Activated CD4-positive, alpha-beta T cell treated with anti-CD3 and anti-CD28 coated beads, Interleukin-2, amount 50 U/mL, for 48 hours (primary cell): ENCODE measurements at places on chromosomes 1 and 21.

DNA sequence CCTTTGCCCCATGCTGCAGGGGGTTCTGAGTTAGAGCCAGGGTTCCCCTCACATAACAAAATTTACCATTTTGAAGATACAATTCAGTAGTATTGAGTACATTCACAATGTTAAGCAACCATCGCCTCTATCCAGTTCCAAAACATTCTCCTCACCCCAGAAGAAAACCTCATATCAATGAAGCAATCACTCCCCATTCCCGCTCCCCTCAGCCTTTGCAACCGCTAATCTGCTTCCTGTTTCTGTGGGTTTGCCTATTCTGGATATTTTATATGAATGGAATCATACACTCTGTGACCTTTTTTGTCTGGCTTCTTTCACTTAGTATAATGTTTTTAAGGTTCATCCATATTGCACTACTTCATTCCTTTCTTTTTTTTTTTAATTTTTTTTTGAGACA is 32.9 kb downstream of the SERINC2 start:
- no peak for DNase-seq

DNA sequence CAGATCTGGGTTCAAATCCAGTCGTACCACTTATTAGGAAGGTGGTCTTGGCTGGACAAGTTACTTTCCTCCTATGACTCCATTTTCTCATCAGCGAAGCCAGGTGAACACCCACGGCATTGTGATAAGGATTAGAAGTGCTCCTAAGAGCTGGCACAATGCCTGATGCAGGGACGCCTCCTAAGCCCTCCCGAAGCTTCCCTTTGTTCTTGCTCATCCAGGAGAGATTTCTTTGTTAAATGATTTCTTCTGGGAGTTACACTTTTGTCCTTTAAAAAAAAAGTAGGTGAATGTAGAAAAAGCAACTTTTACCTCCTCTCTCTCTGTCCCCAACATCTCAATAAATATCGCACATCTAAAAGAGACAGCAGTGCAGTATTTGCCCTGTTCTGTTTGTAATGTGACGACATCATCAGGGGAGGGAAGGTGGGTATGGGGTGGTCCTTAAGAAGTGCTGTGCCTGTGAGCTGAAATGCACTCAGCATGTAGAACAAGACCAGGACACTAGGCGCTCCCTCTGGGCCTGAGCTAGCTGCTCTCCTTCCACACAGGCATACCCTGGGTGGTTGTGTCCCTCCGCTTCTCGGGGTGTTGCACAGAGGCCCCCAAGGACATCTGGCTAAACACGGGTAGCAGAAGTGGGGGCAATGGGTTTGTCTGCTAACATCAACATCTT is 43.9 kb downstream of the SUSD4 start:
- no peak for DNase-seq

- DNase-seq: no peak
Measured at GRCh38 chr1:174131032-174131638, 28.2 kb upstream of the RABGAP1L start.

GRCh38 chr1:196091397-196092135 is 516.7 kb downstream of the KCNT2 start:
- DNase-seq: no peak

GRCh38 chr1:29162025-29162424 is 19.7 kb downstream of the SRSF4 start:
- DNase-seq: no peak

GRCh38 chr1:3904006-3904842 is 4.2 kb upstream of the C1orf174 start:
- DNase-seq: no peak

GRCh38 chr1:54380290-54380882 is 25.8 kb downstream of the SSBP3 start:
- no peak for DNase-seq

- no peak for DNase-seq
Measured at GRCh38 chr21:25568246-25568645, 39.0 kb downstream of the MRPL39 start.

DNA sequence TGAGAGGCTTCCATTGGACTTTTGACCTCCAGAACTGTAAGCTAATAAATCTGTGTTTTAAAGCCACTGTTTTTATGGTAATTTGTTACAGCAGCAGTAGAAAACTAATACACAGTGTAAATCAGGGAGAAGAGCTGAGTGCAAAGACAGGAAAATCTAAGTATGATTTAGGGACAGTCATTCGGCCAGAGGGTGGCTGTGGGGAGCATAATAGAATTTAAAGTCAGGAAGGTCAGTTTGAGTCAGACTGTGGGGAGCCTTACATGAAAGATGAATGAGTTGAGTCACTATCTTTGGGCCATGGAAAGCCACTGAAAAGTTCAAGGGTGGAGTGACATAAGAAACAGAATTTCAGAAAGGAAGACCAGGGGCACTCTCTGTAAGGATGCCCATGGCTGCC is 52.4 kb upstream of the SSX2IP start:
- no peak for DNase-seq

GRCh38 chr1:227889863-227890405 is 57.8 kb downstream of the WNT9A start:
- DNase-seq: no peak

DNA sequence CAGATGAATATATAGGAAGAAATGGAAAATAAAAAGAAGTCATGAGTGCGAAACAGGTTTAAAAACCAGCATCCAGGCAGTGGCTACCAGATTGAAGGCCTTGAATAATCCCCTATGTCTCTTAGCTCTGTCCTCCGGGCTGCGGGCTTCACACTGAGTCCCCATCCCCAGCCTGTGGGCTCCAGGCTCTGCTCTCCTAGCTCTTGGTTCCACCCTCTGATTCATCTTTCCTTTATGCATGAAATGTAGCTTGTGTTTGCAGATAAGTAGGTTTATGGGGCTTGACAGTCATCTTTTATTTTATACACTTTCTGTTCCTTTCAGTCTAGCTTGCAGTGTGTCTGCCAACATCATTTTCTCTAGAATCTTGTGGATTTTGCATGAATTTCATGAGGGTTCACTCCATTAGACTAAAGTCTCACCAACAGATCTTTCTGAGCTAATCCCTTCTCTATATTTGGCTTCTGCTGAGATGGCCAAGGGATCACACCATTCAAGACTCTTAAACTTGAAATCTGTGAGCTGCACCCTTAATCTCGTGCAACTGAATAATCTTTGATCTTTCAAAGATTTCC is 174.5 kb downstream of the PLPPR4 start:
- no peak for DNase-seq

- peak; percentile 6 for DNase-seq
Measured at GRCh38 chr1:113146242-113147072, 73.5 kb downstream of the LRIG2 start.

- DNase-seq: no peak
Measured at GRCh38 chr1:1080122-1080757, 6.1 kb upstream of the RNF223 start.

DNA sequence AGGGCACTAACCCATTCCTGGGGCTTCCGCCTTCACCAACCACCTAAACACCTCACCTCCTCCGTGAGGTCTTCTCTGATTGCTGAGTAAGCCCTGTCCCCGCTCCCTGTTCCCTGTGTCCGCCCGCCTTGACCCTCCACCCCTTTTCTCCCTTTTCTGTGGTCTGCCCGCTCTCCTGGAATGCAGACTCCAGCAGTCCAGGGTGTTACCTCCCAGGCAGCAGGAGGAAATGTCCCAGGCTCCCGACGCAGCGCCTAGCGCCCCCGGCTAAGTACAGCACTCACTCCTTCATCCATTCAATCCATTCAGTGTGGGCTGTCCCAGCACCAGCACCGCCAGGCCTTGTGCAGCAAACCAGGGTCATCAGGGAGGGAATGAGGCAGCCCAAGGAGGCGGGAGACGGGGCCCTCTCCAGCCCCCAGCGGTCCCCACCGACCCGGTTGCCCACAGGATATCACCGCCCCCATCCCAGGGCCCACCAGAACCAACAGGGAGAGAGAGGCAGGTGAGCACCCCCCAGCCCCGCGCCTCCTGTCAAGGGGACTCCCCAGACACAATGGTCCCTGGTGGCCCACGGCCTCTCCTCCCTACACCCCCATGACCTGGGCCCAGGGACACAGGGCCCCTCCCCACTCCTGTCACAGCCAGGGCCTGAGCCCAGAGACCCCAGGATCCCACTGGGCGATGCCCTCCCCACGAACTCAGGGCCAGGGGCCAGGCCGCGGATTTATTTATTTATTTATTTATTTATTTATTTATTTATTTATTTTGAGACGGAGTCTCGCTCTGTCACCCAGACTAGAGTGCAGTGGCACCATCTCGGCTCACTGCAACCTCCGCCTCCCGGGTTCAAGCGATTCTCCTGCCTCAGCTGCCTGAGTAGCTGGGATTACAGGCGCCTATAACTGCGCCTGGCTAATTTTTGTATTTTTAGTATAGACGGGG is 10.2 kb downstream of the TNFRSF14 start:
- no peak for DNase-seq

DNA sequence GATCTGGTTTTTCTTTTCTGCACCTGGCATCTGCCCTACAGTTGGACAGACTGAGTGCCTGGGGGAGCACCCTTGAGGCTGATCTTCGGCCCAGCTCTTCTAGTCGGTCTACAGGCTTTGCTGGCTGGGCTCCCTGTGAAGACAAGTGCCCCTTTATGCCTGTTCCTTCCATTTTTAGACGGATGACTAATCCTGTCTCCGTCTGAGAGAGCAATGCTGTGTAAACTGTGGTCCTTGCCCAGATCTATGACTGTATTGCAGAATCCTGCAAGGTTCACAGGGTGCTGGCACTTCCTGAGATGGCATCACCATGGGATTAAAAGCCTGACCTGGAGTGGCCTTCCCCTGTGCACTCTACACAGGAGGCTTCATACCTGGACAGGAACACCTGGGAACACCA is 47.6 kb upstream of the SAMD13 start:
- no peak for DNase-seq

DNA sequence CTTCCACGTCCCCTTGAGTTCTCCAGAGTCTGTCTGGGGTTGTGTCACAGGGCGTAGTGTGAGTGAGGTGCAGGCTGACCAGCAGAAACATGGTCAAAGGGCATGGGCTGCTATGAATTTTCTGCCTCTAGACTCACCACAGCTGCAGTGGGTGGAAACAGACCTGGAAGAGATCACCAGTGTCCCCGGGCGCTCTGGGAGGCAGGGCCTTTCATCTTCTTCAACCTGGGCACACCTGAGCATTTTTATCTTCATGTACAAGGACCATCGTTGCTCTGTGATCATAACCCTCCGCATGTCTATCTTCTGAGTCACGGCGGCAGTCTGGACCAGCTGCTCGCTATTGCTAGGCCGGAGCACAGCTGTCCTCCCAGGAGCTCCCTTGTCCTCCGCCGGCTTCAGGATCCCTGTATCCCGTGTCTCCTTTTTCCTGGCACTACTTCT is 29.6 kb downstream of the DEGS1 start:
- no peak for DNase-seq

- no peak for DNase-seq
Measured at GRCh38 chr1:3074297-3074741, 5.3 kb downstream of the PRDM16 start.

GRCh38 chr1:218852527-218852926 is 321.2 kb upstream of the LYPLAL1 start:
- no peak for DNase-seq

DNA sequence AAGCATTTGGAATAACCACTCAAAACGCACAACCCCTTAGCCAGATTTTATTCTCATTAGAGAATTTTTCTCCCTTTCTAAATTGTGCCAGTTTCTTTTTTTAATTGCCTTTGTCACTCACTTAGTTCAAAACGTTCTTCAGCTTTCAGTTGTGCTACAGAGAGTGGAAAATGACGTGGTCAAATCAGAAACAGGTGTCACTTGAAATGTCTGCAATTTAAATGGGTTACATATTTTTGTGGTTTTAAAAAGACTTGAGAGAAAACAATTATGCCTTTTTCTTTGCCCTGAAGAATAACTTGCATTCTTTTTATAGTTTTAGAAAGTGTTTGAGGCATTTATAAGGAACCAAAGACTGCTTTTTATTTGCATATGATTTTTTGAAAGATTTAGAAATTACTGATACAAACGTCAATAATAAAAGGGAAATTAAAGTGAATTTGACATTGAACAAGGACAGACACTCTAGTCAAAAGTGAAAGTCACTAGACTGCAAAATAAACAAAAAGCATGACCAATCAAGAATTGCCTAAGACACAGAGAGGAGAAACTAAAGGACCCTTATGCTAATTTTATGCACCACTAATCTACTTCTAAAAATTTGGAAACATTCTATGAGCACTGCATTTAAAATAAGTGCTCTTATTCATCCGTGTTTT is 191.0 kb downstream of the TPR start:
- DNase-seq: no peak

DNA sequence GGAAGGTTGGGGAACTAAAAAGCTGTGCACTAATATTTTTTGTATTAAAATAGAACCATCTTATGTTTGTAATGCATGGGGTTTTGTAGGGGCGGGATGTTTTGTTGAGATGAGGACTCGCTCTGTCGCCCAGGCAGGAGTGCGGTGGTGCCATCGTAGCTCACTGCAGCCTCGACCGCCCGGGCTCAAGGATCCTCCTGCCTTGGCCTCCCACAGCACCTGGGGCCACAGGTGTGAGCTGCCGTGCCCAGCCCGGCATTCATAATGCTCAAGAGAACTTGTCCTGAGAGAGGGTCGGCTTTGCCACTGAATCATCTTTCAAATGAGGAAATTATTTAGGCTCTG is 3.0 kb upstream of the C1orf159 start:
- DNase-seq: no peak

DNA sequence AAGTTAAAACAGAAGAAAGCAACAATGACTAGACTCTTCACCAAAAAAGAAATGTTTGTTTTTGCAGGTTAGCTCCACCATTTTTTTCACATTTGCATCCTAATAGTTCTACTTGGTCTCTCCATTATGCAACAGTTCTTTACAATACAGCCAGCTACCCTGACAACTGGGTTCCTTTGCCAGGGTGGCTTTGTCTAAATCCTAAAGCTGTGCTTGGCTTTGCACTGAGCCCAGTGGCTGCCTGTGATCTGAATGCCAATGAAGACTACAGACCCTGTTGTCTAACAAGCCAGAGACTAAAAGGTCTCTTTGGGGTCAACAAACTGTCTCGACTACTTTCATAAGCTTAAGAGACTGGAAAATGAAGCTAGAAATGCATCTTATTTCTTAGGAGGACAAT is 112.0 kb downstream of the AKT3 start:
- no peak for DNase-seq

- DNase-seq: no peak
Measured at GRCh38 chr1:164685266-164686035, 126.5 kb downstream of the PBX1 start.

- peak; percentile 28 for DNase-seq
Measured at GRCh38 chr1:223244366-223245103, 101.5 kb upstream of the TLR5 start.

GRCh38 chr1:62336995-62337705 is 17.9 kb upstream of the KANK4 start:
- no peak for DNase-seq

GRCh38 chr1:37725851-37726613 is 33.7 kb downstream of the CDCA8 start:
- no peak for DNase-seq
